ENCODE measurements at places on chromosomes 7 and 10.

DNA sequence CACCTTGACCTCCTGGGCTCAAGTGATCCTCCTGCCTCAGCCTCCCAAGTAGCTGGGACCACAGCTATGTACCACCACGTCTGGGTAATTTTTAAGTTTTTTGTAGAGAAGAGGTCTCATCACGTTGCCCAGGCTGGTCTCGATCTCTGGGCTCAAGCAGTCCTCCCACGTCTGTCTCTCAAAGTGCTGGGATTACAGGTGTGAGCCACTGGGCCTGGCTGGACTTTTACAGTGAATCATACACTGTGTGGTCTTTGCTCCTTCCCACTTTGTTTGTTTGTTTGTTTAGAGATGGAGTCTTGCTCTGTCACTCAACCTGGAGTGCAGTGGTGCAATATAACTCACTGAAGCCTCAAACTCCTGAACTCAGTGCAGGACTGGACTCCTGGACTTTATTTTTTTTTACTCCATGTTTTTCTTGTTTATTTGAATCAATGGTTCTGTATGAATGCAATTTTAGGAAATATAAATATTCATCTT lies 12.5 kb downstream of the PPIA start:
- DNase-seq: no peak

- DNase-seq: no peak
Measured at GRCh38 chr7:20477067-20477466, 138.4 kb upstream of the ABCB5 start.

DNA sequence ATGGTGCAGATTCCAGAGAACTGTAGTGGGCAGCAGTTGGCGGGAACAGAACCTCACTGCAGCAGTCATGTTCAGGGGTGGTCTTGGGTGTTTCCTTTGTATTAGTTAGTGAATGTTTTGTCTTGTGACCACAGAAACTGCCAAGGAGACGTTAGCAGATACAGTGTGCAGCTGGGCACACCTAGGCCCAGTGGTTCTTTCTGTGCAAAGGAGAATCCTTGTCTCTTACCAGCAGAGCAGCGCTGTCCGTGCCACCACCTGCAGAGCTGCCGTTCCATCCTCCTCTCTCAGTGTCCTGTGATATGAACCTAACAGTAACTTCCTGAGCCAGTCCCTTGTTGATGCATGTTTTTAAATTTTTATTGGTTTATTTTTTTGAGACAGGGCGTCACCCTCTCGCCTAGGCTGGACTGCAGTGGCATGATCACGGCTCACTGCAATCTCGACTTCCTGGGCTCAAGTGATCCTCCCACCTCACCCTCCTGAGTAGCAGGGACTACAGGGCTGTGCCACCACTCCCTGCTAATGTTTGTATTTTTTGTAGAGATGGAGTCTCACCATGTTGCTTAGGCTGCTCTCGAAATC lies 60.6 kb downstream of the WDR37 start:
- DNase-seq: no peak

GRCh38 chr7:7919449-7919945 lies 49.1 kb upstream of the GLCCI1 start:
- DNase-seq: no peak

- DNase-seq: no peak
Measured at GRCh38 chr10:113947184-113948041, 93.0 kb downstream of the NHLRC2 start.

GRCh38 chr10:51125518-51125917 lies 51.2 kb downstream of the PRKG1 start:
- no peak for DNase-seq

DNA sequence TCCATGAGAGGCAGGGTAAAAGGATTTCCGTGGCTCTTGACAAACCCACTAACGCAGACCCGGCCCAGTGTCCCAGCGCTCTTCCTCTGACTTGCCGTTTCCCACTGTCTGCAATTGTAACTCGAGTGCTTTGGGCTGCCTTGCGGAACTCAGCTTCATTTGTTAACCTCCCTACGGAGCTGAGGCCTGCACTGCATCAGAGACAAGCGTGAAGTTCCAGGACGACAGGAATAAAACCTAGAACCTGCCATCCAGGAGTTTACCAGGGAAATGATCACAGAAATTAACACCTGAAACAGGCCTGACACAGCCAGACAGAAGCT lies 76.2 kb downstream of the SFMBT2 start:
- DNase-seq: no peak

DNA sequence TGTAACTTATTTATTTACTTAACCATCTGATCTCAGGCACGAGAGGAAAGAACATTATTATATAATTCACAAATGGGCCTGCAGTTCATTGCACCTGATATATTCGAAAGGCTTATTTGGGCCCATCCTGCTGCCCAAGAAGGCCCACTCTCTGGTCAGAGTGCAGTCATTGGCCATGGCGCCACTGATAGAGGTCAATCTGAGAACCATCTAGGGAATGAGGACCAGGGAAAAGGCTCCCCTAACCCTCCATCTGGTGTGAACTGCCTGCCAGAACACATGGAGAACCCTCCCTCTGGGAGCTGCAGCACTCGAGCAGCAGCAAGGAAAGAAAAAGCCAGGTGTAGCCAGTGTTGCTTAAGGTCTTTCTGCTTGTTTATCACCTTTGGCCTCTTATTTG lies 136.6 kb downstream of the REEP3 start:
- DNase-seq: no peak

- no peak for DNase-seq
Measured at GRCh38 chr10:125788156-125789034, 12.8 kb upstream of the MMP21 start.

DNA sequence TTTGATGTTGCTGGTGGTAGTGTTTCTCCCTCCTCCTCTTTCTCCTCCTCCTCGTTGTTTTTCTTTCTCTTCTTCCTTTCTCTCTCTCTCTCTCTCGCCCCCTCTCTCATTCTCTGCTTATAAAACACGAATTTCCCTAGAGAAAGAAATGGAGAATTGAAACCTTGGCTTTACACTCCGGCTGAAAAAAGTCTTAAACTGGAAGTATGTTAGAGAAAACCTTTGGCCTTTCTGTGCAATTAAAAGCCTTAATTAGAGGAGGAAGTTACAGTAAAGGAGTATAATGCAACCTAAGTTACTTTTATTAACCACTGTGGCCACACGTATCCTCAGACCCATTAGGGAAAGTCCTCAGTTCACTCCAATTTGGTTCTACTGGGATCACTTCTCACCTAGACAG lies 501.7 kb upstream of the SORCS1 start:
- DNase-seq: no peak

DNA sequence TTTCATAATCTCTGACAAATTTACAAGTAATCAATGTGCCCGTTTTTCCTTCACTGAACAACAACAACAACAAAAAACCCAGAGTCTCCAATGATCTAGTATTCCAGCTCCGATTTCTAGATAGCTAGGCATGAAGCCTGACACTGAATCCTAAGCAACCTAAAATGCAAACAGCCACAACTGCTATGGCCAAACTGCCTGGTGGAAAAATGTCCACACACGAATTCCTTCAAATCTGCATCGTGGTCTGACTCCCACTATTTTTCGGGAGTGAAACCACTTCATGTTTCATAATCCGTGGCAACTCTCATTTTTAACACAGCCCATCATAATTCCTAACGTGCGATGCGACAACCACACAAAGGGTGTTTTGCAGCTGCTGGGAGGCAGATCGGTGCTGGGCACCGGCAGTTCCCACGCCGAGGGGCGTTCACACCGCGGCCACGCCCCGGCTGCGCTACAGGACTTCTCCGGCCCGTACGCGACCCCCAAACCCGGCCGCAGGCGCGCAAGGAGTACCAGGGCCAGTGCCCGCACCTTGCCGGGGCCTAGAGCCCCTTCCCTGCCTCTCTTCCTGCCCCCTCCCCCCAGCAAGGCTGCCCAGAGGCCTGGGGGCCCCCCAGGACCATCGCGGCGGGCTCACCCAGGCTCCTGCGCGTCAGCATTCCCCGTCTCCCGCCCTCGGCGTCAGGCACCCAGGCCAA lies 814 bp downstream of the RUFY2 start:
- DNase-seq: peak; percentile 92

GRCh38 chr7:32298408-32299132 lies 191.6 kb downstream of the LSM5 start:
- DNase-seq: peak; percentile 7

DNA sequence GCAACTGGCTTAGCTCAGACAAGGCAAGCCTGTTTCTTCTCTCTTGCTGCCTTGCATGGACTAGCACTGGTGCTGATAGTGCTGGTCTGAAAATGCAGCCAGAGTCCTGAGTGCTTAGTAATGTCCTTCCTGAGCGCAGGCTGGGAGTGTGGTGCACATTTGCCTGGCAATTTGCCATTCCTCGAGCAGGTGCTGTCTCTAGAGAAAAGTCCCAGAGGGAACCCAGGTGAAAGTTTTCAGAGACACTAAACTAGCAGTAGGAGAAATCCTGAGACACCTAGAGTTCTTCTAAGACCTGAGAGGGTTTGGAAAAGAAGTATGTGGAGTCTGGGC lies 1.9 kb downstream of the SFTPD start:
- no peak for DNase-seq

DNA sequence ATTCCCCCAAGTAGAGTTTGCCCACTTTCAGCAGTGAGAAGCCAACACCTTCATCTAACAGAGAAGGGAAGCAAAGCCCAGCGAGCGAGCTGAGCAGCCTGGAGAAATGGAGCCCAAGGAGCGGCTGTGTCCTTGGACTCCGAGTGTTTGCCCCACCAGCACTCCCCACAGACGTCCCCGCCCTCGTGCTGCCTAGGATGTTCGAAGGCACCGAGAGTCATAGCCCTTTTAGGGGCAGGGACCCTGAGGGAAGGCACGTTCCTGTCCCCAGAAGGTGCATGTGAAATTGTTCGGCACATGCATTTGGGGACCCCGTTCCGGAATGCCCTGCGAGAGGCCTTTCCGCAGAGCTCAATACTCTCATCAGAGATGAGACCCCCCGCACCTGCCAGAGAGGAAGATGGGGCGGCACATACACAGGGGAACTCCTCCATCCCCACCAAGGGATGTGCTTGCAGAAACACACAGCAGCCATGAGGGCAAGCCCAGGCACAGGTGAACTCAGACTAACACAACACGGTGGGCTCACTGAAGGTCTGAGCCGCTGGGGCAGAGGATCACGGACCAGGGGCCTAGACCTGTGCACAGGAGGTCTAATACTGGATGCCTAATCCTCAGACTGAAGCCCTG lies 131.0 kb downstream of the DLG5 start:
- DNase-seq: no peak

DNA sequence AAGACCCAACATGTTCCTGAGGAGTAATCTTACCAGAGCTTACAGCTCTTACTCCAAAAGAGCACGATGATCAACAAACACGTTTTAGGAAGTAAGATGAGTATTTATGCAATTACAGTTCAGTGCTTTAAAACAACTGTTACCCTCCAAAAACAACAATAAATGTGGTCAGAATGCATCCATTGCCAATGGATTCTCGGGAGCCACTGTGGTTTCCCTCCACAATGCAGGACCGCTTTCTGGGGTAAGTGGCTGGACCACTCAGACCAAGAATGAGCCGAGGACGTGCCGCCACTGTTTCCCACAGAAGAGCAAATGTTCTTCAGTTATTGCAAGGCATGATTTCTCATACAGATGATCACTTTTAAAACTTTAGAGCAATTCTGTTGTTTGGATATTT lies 232.3 kb upstream of the MKLN1 start:
- no peak for DNase-seq

GRCh38 chr7:77482015-77482414 lies 55.1 kb upstream of the PTPN12 start:
- peak; percentile 26 for DNase-seq

- peak; percentile 58 for DNase-seq
Measured at GRCh38 chr7:113209449-113210203, 91.3 kb upstream of the SMIM30 start.

DNA sequence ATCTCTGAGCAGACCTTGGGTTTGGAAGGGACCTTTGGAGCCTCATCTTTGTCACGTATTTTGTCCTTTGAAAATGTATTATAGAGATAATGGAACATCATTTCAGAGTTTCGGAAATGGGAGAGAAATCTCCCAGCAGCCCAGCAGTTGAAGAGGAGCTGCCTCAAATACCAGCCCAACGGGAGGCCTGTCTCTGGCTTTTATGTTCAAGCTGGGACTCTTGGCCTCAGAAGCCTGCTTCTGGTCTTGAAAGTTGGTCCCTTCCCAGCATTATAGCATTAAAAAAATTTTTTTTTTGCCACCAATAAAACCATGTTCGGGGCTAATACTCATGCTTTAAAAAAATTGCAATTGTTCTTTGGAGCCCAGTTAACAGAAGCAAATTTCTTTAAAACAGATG lies 73.4 kb upstream of the CTBP2 start:
- DNase-seq: no peak

GRCh38 chr7:80078159-80078731 lies 56.4 kb upstream of the GNAI1 start:
- peak; percentile 50 for DNase-seq

GRCh38 chr10:1208366-1209311 lies 152.5 kb downstream of the WDR37 start:
- DNase-seq: no peak

DNA sequence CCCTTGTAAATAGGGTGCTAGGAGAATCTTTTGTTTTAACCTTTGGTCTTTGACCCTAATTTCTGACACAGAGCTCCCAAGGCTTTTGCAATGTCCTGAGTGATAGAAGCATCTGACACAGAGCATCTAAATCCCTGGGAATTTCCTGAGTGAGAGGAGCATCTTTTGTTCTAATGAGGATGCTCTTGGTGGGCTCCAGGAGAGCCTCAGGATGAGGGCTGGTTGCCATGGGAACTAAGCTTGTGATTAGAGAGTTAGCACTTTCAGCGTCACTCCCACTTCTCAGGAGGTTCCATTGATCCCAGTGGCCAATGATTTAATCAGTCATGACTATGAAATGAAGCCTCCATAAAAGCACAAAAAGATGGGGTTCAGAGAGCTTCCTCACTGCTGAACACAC lies 264.8 kb downstream of the KIF20B start:
- no peak for DNase-seq

- peak; percentile 39 for DNase-seq
Measured at GRCh38 chr10:4354382-4354812, 471.6 kb upstream of the AKR1E2 start.

DNA sequence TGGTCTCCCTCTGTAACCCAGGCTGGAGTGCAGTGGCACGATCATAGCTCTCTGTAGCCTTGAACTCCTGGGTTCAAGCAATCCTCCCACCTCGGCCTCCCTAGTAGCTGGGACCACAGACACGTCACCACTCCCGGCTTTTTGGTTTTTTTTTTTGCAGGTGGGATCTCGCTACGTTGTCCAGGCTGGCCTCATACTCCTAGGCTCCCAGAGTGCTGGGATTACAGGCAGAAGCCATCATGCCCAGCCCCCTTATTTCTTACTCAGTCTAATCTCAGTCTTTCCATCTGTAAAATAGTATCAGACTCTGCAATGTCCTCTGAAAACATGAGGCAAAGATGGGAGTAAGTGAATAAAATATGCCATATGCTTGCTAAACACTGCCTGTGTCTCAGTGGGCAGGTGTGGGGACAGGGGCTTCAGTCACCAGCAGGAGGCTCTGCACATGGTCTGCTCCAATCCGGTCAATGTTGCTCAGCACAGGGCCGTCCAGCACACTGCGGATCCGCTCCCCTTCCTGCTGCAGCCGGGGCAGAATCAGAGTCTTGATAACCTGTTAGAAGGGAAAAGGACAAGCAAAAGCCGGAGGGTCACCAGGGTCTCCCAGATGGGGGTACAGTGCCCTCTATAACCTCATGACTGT lies 8.2 kb downstream of the AP4M1 start:
- no peak for DNase-seq
